H9 (cell line): ENCODE measurements at places on chromosomes 5 and 9. TPM values are rescaled to one million over a fixed set of nuclear protein-coding genes. Genes with fewer than 3 reads are reported as not detected.

DNA sequence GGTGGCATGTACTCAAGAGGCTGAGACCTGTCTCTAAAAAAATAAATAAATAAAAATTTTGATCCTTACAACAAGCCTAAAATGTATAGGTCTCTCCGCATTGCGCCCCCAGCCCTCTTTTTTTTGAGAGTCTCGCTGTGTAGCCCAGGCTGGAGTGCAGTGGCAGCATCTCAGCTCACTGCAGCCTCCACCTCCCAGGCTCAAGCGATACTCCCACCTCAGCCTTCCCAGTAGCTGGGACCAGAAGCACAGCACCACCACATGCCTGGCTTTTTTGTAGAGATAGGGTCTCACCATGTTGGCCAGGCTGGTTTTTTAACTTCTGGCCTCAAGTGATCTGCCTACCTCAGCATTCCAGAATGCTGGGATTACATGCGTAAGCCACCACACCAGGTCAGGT, 2.2 kb upstream of the GARIN3 start:
- DNase-seq: no peak
- no peaks in the 10 kb centered on the region for H3K27me3 ChIP-seq
- H3K4me1 ChIP-seq: no peaks in the 10 kb centered on the region
- H3K36me3 ChIP-seq: no peaks in the 10 kb centered on the region; the same call in 2 of the 3 replicates
- H3K4me3 ChIP-seq: no peak overlapping the region

GRCh38 chr5:151251001-151251551, 1.9 kb upstream of the GM2A start:
- DNase-seq: peak; percentile 47
- H3K4me1 ChIP-seq: no peaks in the 10 kb centered on the region
- H3K27ac ChIP-seq: no peak overlapping the region
- H3K4me3 ChIP-seq: no peak overlapping the region

GRCh38 chr9:105176194-105176593, 68.3 kb upstream of the SLC44A1 start:
- DNase-seq: no peak
- H3K4me3 ChIP-seq: no peak overlapping the region
- no peaks in the 10 kb centered on the region for H3K36me3 ChIP-seq

GRCh38 chr9:91714020-91714806, 235.8 kb downstream of the ROR2 start:
- H3K27ac ChIP-seq: no peak overlapping the region
- no peaks in the 10 kb centered on the region for H3K4me1 ChIP-seq
- peaks cover 6% of the 10 kb centered on the region; the same call in 1 of the 2 replicates for H3K36me3 ChIP-seq
- H3K27me3 ChIP-seq: no peaks in the 10 kb centered on the region
- DNase-seq: peak; percentile 93
- H3K4me3 ChIP-seq: peak overlapping the region; percentile 52; the same call in 1 of the 3 replicates

Gene GRIN3A
- not detected in 2 replicates for total RNA-seq

Gene GRXCR2
- total RNA-seq: not detected in 2 replicates
